ENCODE measurements at places on chromosomes 5 and 9. TPM values are rescaled to one million over a fixed set of nuclear protein-coding genes. Genes with fewer than 3 reads are reported as not detected.

The WWC1 gene
- total RNA-seq, result 2.0 TPM

The SNAPC4 gene
- 15.6 TPM for total RNA-seq

The DRD1 gene
- total RNA-seq, result not detected

The CCL28 gene
- total RNA-seq, result 16.8 TPM

The GGTA1 gene
- total RNA-seq, result not detected

GRCh38 chr5:150172556-150172955, 6.0 kb downstream of the CDX1 start:
- no peaks in the 10 kb centered on the region for H3K36me3 ChIP-seq
- peaks cover under 1% of the 10 kb centered on the region for H3K4me1 ChIP-seq
- no peak for DNase-seq

GRCh38 chr5:132368186-132368585, 1.3 kb upstream of the SLC22A5 start:
- H3K27me3 ChIP-seq, result no peaks in the 10 kb centered on the region
- no peak overlapping the region for H3K27ac ChIP-seq
- DNase-seq, result no peak
- no peaks in the 10 kb centered on the region for H3K36me3 ChIP-seq
- peaks cover 15% of the 10 kb centered on the region for H3K4me1 ChIP-seq

DNA sequence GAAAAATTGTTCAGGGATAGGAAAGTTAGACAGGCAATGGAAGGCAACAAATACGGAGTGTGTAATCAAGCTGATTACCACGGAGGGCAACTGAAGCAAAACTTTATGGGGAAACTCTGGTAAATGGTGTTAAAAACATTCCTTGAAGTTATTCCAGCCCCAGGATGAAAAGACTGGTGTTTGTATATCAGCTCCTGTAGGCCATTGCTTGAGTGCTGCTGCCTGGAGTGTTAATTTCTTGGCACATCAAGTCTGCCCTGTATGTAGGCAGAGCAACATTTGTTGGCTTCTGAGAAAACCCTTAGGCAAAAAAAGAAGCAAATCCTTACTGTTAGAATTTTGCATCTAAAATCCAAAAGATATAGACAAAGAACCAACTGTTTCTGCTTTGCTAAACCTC, 686.5 kb upstream of the ACO1 start:
- H3K36me3 ChIP-seq, result no peaks in the 10 kb centered on the region
- H3K4me3 ChIP-seq, result no peak overlapping the region
- DNase-seq, result no peak
- H3K4me1 ChIP-seq, result no peaks in the 10 kb centered on the region
- no peak overlapping the region for H3K27ac ChIP-seq

GRCh38 chr5:148085310-148085709, 21.5 kb downstream of the SPINK5 start:
- no peaks in the 10 kb centered on the region for H3K4me1 ChIP-seq
- H3K4me3 ChIP-seq, result no peak overlapping the region
- H3K36me3 ChIP-seq, result no peaks in the 10 kb centered on the region
- no peak overlapping the region for H3K27ac ChIP-seq
- DNase-seq, result no peak

DNA sequence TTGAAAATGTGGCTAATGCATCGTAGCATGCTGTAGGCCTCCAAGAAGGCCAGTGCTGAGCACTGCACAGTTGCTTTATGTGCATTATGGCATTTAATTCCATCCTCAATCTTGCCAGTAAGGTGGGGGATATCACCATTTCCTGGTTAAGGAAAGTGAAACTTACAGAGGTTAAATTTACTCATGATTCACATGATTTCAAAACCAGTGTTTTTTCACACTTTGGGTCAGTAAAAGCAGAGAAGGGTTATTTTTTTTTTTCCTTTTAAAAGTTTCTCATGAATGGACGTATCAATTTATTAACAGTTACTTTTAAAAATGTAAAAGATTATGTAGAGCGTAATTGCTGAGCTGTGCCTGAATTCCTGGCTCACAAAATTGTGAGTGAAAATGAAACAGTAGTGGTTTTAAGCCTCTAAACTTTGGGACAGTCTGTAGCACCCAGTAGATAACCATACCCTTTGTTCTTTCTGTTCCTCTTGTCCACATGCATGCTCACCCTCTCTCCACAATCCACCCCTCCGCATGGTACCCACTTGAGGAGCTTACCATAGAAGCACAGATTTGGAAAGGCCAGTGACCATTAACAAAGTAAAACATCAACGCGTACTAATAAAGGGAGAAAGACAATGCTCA, 21.2 kb downstream of the MAST4 start:
- H3K36me3 ChIP-seq, result no peaks in the 10 kb centered on the region
- peaks cover 6% of the 10 kb centered on the region for H3K4me1 ChIP-seq
- no peak overlapping the region for H3K4me3 ChIP-seq
- H3K27ac ChIP-seq, result no peak overlapping the region
- DNase-seq, result no peak
- H3K27me3 ChIP-seq, result no peaks in the 10 kb centered on the region

DNA sequence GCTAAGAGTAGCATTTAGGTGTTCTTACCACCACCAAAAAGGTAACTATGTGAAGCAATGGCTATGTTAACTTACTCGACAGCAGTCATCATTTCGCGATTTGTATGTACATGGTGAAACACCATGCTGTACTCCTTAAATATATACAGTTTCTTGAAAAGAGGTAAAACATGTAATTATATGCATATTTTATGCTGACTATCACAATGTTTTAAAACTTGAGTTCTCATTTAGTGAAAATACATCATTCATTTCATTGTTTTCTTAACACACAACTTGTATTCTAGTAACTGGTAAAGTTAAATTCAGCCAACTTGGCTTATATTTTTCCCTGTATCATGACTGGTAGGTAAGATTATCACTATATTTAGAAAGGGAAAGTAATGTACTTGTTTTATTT, 189.9 kb downstream of the ADCY2 start:
- H3K4me3 ChIP-seq, result no peak overlapping the region
- DNase-seq, result no peak
- H3K36me3 ChIP-seq, result no peaks in the 10 kb centered on the region

DNA sequence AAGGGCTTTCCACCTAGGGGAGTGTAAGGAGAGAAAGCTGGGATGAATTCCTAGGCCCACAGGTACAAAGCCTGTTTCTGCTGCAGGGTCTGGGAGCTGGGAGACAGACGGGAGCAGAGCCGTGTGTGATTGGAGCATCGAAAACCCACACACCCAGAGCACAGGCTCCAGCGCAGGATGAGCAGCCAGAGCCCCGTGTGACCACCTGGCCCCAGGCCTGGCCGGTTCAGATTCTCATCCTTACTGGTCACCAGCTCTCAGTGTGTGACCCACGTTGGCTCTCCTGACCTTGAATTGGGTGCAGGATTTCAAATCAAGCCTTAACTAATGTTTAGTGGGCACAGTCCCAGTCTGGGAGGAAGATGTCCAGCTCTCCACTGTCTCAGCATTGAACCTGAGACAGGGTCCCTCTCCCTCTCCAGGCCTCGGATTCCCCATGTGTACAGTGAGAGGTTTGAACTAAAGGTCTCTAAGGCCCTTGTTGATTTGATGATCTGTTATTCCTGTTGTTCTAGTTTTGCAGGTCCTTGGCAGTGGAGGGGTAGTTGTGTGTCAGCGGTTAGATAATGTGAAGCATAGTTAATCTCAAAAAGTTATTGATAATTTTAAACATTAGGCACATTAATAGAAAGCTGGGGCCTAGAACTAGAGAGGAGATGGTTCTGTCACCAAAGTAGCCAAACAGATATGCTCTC, 50.1 kb downstream of the PPARGC1B start:
- H3K36me3 ChIP-seq, result no peaks in the 10 kb centered on the region
- no peaks in the 10 kb centered on the region for H3K27me3 ChIP-seq
- H3K4me3 ChIP-seq, result no peak overlapping the region
- peak overlapping the region; percentile 82 for H3K27ac ChIP-seq

GRCh38 chr5:1494780-1495524, 28.8 kb downstream of the LPCAT1 start:
- peak; percentile 91 for DNase-seq
- no peaks in the 10 kb centered on the region for H3K27me3 ChIP-seq
- H3K36me3 ChIP-seq, result no peaks in the 10 kb centered on the region
- peak overlapping the region; percentile 56 for H3K4me3 ChIP-seq

DNA sequence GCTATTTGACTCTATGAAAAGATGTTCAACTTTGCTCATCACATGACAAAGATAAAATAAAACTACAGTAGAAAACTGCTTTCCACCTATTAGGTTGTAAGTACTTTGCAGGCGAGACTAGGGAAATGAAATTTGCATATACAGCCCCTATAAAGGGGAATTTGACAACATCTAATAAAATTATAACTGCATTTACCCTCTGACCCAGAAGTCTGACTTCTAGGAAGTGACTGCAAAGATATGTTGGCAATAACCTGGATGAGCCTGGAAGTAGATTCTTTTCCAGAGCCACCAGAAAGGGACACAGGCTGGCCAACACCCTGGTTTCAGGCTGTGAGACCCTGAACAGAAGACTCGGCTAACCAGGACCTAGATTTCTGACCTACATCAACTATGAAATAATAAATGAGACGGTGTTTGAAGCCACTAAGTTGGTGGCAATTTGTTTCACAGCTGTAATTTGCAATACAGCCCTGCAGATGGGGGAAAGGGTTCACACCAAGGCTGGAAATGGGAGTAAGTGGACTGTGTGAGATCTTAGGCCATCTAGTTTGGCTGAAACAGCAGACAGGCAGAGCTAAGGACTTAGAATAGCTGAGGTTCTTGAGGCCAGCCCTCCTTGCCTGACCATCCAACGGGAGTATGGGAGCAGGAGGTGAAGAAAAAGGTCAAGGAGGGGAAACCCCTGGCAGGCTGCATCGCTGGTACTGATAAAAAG, 106.6 kb downstream of the SIL1 start:
- DNase-seq, result no peak
- H3K4me1 ChIP-seq, result peaks cover 21% of the 10 kb centered on the region
- H3K27ac ChIP-seq, result no peak overlapping the region
- no peaks in the 10 kb centered on the region for H3K27me3 ChIP-seq

GRCh38 chr9:134213881-134214341, 49.5 kb upstream of the RNU6ATAC start:
- H3K27ac ChIP-seq, result no peak overlapping the region
- peaks cover 7% of the 10 kb centered on the region for H3K4me1 ChIP-seq
- no peak overlapping the region for H3K4me3 ChIP-seq
- H3K27me3 ChIP-seq, result no peaks in the 10 kb centered on the region
- no peaks in the 10 kb centered on the region for H3K36me3 ChIP-seq
- no peak for DNase-seq

DNA sequence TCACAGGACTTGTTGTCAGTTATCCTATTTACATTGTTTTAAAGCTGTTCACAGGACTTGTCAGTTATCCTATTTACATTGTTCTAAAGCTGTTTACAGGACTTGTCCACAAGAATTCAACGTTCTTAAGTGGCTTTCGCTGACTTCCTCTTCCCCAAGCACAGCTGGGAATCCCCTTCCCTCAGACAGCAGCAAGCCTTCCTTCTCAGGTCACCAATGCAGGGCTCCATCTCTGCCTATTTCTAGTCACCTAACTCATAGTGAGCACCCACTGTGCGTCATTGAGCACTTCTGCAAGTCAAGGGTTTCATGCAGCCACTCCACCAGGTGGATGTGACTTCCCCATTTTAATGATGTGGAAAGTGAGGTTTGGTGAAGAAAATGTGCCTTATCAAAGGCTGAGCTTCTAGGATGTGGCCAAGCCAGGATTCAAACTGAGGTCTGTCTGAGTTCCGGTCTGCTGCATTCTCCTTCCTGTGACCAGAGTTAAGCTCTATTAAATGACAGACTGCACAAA, 109.8 kb upstream of the ZNF462 start:
- no peak overlapping the region for H3K27ac ChIP-seq
- H3K36me3 ChIP-seq, result no peaks in the 10 kb centered on the region
- H3K27me3 ChIP-seq, result no peaks in the 10 kb centered on the region
- H3K4me3 ChIP-seq, result no peak overlapping the region

- H3K4me1 ChIP-seq, result no peaks in the 10 kb centered on the region
- no peaks in the 10 kb centered on the region for H3K36me3 ChIP-seq
- H3K27me3 ChIP-seq, result no peaks in the 10 kb centered on the region
- no peak for DNase-seq
Measured at GRCh38 chr5:60604771-60605170, 95.2 kb downstream of the DEPDC1B start.

- no peak overlapping the region for H3K4me3 ChIP-seq
- H3K27me3 ChIP-seq, result no peaks in the 10 kb centered on the region
- no peak overlapping the region for H3K27ac ChIP-seq
- no peaks in the 10 kb centered on the region for H3K36me3 ChIP-seq
- no peak for DNase-seq
- no peaks in the 10 kb centered on the region for H3K4me1 ChIP-seq
Measured at GRCh38 chr5:171667341-171668096, 118.1 kb upstream of the SMIM23 start.

GRCh38 chr5:160460377-160461049, 38.9 kb downstream of the PTTG1 start:
- DNase-seq, result no peak
- H3K4me3 ChIP-seq, result no peak overlapping the region
- H3K27me3 ChIP-seq, result no peaks in the 10 kb centered on the region
- H3K27ac ChIP-seq, result no peak overlapping the region
- peaks cover 3% of the 10 kb centered on the region for H3K4me1 ChIP-seq

- no peaks in the 10 kb centered on the region for H3K36me3 ChIP-seq
- DNase-seq, result no peak
- H3K4me1 ChIP-seq, result peaks cover 100% of the 10 kb centered on the region
- no peaks in the 10 kb centered on the region for H3K27me3 ChIP-seq
- peak overlapping the region; percentile 60 for H3K27ac ChIP-seq
Measured at GRCh38 chr5:139660105-139660922, 12.2 kb downstream of the CXXC5 start.

- no peaks in the 10 kb centered on the region for H3K36me3 ChIP-seq
- H3K27ac ChIP-seq, result no peak overlapping the region
- no peaks in the 10 kb centered on the region for H3K4me1 ChIP-seq
- H3K4me3 ChIP-seq, result no peak overlapping the region
- no peaks in the 10 kb centered on the region for H3K27me3 ChIP-seq
- DNase-seq, result no peak
Measured at GRCh38 chr9:136014147-136014923, 53.2 kb upstream of the UBAC1 start.
